Activated CD4-positive, alpha-beta T cell treated with anti-CD3 and anti-CD28 coated beads, Interleukin-2, Interleukin-4, amounts not matched to agents 100 ng/mL and 50 ng/mL, durations not matched to agents 16 hours and 8 hours (primary cell): ENCODE measurements at places on chromosomes 12 and 14.
A peak's percentile ranks its signal among the peaks of the same experiment; 100 is the strongest.

DNA sequence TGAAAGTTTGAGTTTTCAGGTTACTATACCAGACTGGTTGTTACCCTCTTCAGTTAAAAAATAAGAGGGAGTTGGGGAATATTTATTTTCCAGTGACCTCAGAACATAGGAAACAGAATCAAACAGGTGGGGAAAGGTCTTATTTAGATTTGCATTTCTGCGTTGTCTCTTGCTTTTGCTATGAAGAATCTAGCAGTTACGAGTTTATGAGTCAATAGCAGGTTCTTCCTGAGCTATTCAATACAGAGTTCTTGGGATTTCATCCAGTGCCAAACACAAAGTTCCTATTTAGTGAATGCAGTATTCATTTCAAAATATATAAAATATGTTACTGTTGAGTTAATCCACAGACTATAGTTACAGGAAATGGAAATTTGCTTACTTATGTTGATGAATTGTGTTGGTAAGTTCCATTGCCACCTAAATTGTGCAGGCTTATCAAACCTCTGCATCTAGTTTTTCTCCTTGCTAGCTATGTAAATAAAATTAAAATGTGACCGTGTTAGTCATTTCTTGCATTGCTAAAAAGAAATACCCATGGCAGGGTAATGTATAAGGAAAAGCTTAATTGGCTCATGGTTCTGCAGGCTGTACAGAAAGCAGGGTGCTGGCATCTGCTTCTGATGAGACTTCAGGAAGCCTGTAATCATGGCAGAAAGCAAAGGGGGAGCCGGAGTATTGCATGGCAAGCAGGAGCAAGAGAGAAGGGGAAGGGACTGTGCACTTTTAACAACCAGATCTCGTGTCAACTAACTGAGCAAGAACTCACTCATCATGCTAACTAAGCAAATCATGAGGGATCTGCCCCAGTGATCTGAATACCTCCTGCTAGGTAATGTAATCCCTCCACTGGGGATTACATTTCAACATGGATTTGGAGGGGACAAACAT, 110.2 kb downstream of the KTN1 start:
- DNase-seq: no peak

GRCh38 chr14:88351966-88352691, 29.1 kb upstream of the KCNK10 start:
- no peak for DNase-seq

DNA sequence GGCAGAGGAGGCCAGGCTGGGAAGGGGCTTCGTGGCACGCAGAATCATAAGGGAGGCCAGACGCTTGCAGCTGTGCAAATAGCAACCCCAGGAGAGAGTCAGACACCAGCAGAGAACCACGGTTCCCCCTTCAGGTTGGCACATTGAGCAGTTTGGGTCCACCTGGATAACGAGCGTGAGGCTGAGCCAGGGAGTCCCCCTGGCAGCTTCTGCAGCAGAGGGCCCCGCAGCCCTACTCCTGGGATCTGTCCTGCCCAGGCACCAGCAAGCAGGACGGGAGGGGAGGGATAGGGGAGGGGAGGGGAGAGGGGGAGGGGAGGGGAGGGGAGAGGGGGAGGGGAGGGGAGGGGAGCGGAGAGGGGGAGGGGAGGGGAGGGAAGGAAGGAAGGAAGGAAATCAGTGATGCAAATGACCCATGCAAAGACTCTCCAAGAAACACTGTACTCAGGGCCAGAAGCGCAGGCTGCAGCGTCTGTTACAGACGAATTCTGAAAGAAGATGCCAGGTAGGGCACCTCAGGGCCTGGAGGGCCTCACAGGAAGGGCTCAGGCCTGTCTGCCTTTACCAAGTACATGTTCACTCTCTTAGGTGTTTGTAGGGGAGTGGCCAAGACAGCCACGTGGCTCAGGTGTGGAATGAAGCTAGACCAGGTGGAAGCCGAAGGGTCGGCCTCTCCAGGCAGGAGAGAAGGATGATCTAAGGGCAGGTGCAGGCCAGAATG, 32.3 kb upstream of the MMP17 start:
- DNase-seq: no peak

DNA sequence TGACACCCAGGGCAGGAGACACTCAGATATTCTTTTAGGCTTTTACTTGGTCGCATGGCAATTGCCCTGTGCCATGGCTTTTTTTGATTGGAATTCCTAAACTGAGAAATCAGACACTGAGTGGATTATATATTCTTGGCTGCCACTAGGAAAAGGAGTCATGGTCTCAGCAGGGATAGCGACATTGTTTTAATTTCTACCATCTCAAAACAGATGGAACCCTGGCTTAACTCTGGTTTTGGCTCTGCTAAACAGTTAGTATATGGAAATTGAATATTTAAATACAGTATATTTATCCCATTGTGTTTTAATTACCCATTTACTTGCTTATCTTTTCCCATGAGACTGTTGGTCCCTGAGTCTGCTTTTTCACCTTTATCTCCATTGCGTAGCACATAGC, 84.0 kb downstream of the DACT1 start:
- DNase-seq: no peak

DNA sequence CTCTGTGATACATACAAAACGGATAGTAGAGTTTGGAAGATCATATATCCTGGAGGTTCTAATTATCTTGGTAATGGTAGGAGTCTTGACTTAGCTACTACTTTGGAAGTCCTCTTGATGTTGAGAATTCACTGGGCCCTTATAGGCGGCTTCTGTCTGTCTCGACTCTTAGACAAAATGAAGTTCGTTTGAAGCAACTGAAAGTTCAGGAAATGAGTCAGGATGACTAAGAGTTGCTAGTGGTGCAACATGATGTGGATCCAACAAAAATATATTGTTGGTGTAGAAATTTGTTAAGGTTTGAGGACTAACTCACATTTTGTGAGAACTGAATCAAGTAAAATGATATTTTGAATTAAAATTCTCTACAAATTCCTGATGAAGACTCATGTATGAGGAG, 272.7 kb downstream of the AEBP2 start:
- DNase-seq: peak; percentile 15

GRCh38 chr14:51889851-51890250, 29.4 kb downstream of the GNG2 start:
- DNase-seq: no peak

- DNase-seq: no peak
Observed at GRCh38 chr14:92556863-92557543, 43.4 kb downstream of the RIN3 start.

DNA sequence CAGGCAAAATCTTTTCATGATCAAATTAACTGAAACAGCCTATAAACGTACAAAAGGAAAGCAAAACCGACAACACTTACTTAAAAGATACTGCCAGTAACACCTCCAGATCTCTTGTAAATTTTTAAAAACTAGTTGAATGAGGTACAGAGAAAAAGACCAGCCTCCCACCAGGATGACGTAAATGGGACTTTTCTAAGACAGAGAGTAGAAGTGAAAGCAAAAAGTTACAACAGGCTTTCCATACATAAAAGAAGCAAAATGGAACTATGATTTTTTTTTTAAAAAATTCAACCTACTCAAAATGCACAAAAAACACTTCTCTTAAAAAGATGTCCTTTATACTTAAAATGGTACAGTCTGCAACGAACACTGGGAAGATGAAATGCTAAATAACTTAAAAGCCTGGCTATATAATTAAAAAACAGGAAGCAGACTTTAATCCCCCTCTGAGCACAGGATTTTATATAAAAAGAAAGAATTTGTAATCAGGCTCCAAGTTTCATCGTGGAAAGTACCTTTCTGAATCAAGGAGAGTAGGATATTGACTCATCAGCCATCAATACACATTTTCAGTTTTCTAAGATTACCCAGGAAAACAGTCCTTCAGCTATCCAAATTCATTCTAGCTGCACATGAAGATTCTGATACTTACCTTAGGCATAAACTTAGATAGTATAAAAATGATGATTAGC, 14.2 kb upstream of the MYO1A start:
- DNase-seq: peak; percentile 64

GRCh38 chr14:69613312-69614073, 2.1 kb downstream of the SUSD6 start:
- no peak for DNase-seq

GRCh38 chr14:71534506-71534905, 397.7 kb upstream of the RGS6 start:
- no peak for DNase-seq

DNA sequence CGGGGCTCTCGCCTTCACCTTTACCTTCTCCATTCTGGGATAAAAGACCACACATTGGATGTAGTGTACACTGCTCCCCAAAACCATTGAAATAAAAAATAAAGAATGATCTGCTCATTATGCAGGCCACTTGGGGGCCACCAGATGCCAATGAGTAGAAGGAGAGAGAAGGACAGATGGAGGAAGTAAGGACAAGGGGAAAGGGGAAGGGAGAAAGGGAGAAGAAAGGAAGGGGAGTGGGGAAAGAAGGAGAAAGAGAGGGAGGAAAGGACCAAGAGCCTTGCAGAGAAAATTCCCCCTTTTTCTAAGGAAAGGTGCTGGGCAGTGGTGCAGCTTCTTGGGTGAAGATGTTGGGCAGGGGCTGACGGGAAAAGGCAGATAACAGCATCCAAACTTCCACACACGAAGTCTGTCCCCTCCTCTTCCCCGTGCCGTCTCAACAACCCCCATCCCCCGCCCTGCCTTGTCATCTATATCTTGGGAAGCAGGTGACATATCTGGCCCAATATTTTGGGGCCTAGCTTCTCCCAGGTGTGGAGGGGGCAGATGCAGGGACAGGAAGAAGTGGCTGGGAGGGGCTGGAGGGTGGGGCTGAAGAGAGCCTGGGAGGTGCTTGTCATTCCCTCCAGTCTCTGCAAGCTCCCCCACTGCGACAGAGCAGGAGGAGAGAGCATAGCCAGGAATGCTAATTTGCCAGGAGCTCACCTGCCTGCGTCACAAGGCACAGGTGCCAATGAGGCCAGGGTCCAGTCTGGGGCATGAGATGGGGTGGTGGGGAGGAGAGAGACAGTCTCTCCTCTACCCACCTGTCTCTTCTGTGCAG, 107.5 kb downstream of the SINHCAF start:
- DNase-seq: no peak

DNA sequence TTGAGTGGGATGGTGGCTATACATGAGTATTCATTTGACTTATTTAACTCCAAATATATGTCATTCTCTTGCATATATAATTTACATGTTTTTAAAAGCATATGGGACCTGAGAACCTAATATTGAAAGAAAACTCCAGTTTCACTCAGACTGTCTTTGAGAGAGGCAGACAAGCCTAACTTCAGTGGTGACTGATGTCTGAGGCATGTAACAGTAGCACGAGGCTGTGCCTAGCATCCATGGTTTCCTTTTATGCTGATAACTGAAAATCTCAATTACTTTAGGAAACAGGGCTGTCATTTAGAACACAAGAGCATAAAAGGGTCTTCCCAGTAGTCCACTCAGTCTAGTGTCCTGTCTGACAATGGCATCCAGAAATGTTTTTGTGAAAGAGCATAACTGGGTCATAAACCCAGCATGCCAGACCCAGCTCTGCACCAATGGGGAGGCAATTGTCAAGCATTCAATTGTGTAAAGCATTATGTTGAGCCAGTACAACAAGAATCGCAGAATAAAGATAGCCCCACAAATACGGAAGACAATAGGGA, 24.3 kb downstream of the MAPK1IP1L start:
- no peak for DNase-seq

- DNase-seq: peak; percentile 45
Observed at GRCh38 chr12:53097564-53098353, at the start of gene IGFBP6. Gene IGFBP6, plus strand, starts transcription at chr12:53097667. Its CDS starts 51 bp downstream, at chr12:53097718.

DNA sequence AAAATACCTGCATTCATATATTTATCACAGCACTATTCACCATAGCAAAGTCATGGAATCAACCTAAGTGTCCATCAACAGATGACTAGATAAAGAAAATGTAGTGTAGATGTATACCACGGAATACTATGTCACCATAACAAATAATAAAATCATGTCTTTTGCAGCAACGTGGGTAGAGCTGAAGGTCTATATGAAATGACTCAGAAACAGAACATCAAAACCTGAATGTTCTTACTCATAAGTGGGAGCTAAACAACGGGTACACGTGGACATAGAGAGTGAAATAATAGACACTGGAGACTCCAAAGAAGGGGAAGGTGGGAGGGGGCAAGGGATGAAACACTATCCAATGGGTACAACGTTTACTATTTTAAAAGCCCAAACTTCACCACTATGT, 37.9 kb downstream of the SLC38A1 start:
- DNase-seq: peak; percentile 37

DNA sequence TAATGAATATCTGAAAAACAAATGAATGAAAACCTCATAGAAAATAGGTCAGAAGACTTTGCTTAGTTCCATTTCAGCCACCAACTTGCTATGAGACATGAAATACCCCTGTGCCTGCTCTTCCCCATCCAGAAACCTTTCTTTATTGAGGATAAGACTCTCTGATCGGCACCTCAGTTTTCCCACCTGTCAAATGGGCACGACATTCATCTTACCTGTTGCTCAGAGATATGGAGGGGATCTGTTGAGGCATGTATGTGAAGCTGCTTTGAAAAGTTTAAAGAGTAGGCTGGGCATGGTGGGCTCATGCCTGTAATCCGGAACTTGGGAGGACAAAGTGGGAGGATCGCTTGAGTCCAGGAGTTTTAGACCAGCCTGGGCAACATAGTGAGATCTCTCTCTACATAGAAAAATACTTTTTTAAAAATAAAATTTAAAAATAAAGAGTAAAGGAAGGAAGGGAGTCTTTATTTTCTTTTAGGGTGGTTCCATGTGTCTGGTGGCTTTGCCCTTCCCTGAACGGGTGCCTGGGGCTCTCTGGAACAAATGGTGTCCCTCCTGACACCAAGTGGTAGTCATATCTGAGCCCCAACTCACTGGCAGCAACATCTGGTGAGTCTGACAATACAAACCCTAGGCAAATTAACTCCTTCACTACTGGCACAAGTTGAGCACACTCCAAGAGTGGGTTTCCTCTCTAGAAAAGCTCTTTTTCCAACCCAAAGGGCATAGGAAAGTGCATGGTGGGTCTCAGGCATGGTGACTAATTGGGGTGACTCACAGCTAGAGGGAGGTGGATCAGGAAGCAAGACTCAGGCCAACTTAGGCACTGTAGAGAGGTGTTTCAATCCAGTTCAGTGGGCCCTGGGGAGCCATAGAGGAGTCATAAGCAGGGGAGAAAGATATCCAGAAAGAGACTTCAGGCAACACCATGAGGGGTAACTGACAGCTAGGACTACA, 42.1 kb downstream of the MAP1LC3B2 start:
- peak; percentile 7 for DNase-seq

GRCh38 chr12:109443794-109444193, 33.3 kb downstream of the KCTD10 start:
- DNase-seq: no peak

GRCh38 chr12:10175846-10176636, 2.8 kb upstream of the TMEM52B start:
- no peak for DNase-seq

DNA sequence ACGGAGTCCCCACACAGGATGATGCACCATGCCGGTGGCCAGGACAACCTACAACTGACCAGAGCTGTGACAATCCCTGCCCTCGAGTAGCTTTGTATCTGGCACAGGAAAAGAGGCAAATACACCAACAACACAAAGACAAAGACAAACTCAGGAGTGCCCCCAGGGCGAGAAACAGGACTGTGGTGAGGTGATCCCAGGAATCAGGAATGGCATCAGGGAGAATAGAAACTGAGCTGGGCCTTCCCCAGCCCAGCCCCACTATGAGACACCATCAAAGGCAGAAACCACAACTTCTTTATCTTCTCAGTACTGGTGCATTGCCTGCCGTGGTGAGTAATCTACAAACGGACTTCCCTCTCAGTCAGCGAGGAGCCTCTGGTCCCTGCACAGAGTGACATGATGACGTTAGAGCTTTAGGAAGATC, 157.7 kb downstream of the TTC7B start:
- DNase-seq: peak; percentile 44
